CD4-positive, alpha-beta memory T cell (primary cell): ENCODE measurements at places on chromosomes 5 and 9.

GRCh38 chr5:131377785-131378325 is 114.0 kb downstream of the CDC42SE2 start:
- DNase-seq = no peak

DNA sequence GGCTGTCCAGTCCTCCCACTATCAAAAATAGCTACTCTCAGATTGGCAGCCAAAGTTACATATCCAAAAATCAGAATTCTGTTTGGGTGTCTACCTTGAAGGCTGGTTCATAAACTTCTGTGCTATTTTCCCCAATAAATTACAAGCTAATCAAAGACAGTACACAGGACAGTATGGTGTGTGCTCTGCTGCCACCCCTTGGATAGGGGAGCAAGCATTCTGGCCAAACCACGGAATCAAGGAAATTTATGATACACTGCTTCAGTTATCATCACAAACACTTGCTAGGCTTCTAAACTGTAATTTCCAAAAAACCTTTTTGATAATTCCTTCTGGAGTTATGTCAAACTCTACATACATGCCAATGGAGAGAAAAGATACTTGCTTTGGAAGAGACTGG is 15.9 kb downstream of the ETF1 start:
- no peak for DNase-seq

- DNase-seq = no peak
These were observed 142.1 kb downstream of the LIFR start for GRCh38 chr5:38414348-38414747.

DNA sequence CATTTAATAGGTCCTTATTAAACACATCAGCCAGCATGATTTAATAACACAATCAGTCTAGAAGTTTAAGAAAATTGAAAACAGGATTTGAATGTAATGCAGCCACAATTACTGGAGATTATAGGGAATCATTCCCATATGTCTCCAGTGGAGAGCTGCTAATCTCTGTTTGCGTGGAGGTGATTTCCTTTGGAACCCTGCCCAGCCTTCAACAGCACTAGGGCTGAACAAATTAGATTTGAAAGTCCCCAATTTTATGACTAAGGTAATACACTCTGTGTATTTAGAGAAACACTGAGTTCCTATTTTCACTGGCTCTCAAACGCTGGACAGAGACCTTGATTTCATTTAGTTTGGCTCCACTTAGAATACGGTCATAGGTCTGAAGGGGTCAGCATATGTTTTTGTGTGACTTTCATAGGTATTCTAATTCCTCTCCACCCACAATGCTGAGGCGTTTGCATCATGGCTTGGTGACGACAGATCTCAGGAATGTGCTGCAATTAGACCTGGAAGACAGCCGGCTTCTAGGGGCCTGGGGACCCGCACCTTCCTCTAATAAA is 508.3 kb downstream of the EBF1 start:
- no peak for DNase-seq

- no peak for DNase-seq
These were observed 6.4 kb downstream of the TNFSF15 start for GRCh38 chr9:114799441-114799840.

DNA sequence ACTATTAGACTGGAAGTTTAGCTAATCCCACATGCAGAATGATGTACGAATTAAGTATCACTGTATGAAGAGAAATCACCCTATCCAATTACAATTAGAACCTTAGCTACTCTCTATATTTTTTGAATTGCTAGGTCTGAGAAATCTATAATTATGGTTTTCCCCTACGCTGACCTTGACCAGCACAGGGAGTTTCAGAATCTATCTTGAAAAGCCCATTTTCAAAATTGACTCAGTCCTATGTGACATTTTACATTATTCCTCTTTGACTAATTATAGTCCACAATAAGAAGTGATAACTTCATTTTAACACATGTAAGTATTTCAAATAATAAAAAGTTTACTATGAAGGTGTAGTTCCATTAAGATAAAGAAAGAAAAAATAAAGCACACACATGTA is 21.5 kb downstream of the NUDT12 start:
- DNase-seq = no peak

GRCh38 chr5:39440192-39440957 is 15.6 kb upstream of the DAB2 start:
- DNase-seq = no peak

- no peak for DNase-seq
These were observed 454.3 kb downstream of the KDM4C start for GRCh38 chr9:7212101-7212500.
